ENCODE measurements at places on chromosomes 16 and 17. TPM values are rescaled to one million over a fixed set of nuclear protein-coding genes. Genes with fewer than 3 reads are reported as not detected.

The CCL17 gene
- total RNA-seq, result not detected

The SNAI3 gene
- total RNA-seq, result not detected

The C17orf67 gene
- 0.64 TPM for total RNA-seq

The SAMD14 gene
- 0.26 TPM for total RNA-seq

The METTL26 gene
- 50.8 TPM for total RNA-seq

The TM4SF5 gene
- not detected for total RNA-seq

The PRSS53 gene
- 1.1 TPM for total RNA-seq

The MT1E gene
- total RNA-seq, result 60.8 TPM

The GLIS2 gene
- 0.77 TPM for total RNA-seq

The KRT12 gene
- total RNA-seq, result not detected

The ABCA8 gene
- total RNA-seq, result under 0.01 TPM

The MYH11 gene
- total RNA-seq, result not detected

The PKMYT1 gene
- 0.51 TPM for total RNA-seq
